Activated CD8-positive, alpha-beta memory T cell treated with anti-CD3 and anti-CD28 coated beads, Interleukin-2, amount 50 U/mL, for 48 hours (primary cell): ENCODE measurements at places on chromosomes 2 and 18.

GRCh38 chr2:227406177-227407031 is 18.7 kb upstream of the SCYGR1 start:
- DNase-seq = no peak

DNA sequence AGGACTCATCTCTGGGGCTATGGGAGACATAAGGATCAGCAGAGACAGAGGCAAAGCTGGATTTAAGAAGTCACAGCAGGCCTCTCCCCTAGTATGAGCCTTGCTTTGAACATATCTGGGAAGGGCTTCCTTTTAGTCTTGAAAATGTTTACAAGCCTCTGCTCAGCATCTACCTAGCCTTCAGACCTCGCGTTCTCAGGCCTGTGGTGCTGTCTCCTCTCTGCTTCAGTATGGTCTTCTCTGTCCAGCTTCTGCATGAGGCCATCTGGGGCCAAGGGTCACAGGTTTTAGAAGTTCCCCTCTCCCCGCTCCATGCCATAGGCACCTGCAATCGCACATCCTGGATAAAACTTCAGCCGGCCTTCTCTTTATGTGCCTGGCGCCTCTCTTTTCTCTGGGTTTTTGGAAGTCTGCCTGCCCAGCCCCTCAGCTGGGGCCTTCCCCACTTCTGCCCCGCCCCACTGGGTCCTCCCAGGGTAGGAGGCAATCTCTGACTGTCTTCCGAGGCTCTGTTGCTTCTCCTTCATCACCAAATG is 7.1 kb downstream of the ACTG2 start:
- peak; percentile 44 for DNase-seq

- DNase-seq = peak; percentile 59
Measured at GRCh38 chr2:219125225-219125885, 35.3 kb downstream of the NHEJ1 start.

- peak; percentile 91 for DNase-seq
Measured at GRCh38 chr2:231198291-231199173, at the start of gene ARMC9. ARMC9 (plus strand) TSS chr2:231198631; CDS start chr2:231206239, 7,608 bp downstream.

- DNase-seq = no peak
Measured at GRCh38 chr18:31269566-31269965, 48.4 kb upstream of the DSG1 start.

GRCh38 chr2:215507836-215508235 is 72.0 kb upstream of the FN1 start:
- DNase-seq = no peak

GRCh38 chr2:17555150-17555549 is 14.7 kb downstream of the VSNL1 start:
- no peak for DNase-seq

DNA sequence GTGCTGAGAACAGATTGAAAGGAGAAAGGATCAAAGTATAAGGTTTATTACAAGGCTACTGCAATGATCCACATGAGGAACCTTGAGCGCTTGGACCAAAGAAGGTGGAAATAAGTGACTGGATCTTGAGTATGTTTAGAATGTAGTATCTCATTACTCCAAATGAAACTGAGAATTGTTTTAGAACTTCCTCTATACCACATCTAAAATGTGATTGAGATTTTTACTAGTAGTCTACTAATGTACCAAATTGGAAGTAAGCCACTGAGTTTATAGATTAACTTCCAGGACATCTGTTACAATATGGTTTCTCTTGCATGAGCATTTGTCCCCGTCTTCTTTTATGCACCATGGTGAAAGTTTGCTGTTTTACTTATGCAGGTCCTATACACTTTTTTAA is 300.5 kb downstream of the SUCLG1 start:
- DNase-seq = no peak

DNA sequence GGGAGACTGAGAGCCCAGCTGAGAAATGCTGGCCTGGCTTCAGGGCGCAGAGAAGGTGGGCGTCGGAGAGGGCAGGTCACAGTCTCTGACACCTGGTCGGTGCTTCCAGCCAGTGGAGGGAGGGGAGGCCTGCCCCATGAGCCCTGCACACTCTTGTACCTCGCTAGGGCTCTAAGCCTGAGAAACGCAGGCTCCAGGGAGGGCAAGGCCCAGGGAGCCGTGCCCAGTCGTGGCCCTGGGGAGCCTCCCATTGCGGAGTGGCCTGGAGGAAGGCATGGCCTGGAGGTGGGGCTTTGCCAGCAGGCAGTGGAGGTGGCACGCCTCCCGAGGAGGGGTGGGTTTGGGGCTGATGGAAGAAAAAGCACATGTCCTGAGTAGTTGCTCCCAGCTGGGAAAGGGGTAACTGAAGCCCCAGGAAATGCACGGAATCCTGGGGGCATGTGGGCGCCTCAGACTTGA is 39.0 kb downstream of the MTERF4 start:
- no peak for DNase-seq

- DNase-seq = peak; percentile 74
Measured at GRCh38 chr2:173075781-173076580, at the start of gene MAP3K20. MAP3K20 (plus strand) TSS chr2:173075846; CDS start chr2:173091032, 15,186 bp downstream.

DNA sequence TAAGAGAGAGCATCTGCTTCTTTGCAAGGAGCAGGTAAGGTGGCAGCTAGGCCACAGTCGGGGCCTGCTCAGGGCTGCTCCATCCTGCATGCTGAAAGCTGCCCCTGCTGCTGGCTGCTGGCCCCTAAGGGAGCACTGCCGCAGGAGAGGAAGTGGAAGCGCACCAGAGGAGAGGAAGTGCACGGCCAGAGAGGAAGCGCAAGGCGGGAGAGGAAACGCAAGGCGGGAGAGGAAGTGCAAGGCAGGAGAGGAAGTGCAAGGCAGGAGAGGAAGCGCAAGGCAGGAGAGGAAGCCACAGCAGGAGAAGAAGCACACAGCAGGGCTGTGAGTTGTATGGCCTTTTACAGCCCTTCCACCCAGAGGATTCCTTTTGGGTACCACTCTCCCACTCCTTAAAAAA is 539.0 kb upstream of the TNP1 start:
- DNase-seq = no peak

- DNase-seq = no peak
Measured at GRCh38 chr2:192267484-192267883, 72.8 kb upstream of the TMEFF2 start.

GRCh38 chr2:172457536-172457935 is 30.1 kb downstream of the ITGA6 start:
- DNase-seq = no peak

DNA sequence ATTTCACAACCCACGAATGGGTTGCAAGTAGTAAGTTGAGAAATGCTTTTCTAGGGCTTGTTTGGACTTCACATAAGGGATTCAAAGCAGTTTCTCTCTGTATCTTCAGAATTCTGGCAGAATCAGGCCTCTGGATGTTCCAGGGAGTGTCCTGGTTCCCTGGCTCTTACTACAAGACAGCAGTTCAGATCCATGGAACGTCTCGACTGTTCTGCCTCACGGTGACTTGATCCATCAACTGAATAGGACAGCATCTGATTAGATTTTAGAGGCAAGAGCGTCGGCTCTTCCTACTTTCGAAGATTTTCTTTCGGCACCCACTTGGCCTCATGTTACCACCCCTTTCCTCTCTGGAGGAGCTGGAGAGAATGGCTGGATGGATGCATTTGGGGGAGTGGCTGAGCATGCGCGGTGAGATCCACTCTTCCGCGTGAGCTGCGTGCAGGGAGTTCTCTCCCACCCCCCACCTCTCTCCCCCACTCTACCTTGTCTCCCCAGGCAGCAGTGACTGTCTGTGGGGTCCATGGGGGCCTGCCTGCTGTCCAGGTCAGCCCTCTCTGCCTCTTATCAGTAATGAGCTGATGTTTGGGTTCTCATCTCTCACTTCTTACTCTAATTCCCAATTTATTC is 132.5 kb downstream of the VAPA start:
- DNase-seq = no peak

DNA sequence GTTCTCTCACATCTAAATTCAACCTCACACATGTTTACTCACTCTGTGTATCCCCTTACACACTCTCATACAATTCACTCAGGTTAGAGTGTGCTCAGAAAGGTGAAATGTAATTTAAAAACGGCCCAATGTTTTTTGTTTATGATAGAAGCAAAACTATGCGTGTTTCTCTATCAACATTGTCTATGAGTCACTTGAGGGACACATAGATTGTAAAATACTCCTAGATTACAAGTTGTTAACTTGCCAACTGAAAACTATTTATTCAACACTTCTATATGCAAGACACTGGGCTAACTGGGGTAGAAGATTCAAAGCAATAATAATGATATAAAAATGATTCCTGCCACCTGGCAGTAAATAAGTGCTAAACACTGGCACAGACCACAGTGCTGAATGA is 24.6 kb downstream of the CCDC195 start:
- DNase-seq = no peak

DNA sequence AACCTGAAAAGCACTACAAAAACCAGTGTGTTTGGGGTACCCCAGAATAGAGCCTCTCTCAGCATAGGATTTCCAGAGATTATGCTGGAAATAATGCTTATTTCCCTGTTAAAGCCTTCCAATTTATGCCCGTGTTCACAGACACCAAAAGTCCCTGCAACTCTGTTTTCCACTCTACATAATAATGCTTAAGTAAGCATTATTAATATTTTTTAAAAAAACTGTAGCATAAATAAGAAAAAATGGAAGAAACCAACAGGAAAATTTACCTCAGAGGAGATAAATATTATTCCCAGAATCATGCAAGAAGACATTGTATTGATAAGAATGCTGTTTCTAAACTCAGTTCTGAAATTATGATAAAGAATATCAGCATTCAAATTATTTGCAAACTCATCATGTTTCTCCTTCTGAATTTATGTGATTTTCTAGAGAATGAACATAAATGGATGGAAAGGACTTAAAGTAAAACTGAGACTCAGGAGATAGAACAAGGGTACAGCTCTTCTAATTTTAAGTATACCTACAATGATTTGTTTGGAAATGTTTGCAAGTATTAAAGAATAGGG is 241.7 kb downstream of the LRP1B start:
- no peak for DNase-seq

DNA sequence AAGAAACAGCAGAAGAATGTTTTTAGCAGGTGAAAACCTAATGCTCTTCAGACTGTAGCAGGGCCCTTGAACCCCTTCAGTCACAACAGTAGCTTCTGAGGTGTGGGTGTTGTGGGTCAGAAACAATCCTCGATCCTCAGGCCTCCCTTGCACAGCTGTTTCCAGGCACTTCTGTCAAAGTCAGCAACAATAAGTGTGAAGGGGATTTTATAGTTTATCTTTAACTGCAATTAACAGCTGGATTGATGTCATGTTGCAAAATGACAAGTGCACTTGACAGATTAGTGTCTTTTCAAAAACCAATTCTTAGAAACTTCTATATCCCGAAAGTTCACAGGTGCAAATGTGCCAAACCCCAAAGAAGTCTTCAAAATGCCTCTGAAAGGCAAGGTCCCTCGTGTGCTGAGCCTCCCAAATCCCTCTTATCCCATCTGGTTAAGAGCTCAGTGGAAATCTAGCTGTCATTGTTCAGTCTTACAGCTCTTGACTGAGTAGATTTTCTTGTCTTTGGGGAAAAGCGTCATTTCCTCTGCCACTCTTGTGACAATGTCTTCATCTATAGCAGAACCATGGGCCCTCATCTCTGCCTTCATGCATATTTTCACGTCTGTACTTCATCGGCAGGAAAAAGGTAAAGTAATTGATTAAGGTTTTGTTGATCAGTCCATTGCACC is 29.6 kb downstream of the M1AP start:
- no peak for DNase-seq

- DNase-seq = peak; percentile 33
Measured at GRCh38 chr2:231308631-231309428, 86.7 kb upstream of the B3GNT7 start.

GRCh38 chr18:60358516-60358915 is 14.1 kb downstream of the MC4R start:
- no peak for DNase-seq

DNA sequence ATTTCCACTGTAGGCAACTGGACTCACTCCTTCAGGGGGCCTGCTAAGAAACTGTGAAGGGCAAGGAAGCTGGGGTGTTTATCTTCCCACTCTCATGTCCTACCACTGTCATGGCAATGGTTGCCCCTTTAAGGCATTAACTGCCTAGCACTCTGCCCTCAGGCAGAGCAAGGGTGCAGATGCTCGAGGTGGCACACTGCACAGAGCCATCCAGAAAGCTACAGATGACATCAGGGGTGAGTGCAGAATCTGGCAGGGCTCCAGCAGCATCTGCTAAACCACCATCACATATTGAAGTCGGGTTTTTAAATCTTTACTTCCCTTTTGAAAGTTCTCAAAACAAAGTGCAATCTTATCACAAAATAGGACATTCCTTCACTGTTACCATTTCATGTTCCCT is 75.4 kb downstream of the RAPGEF4 start:
- no peak for DNase-seq

- DNase-seq = no peak
Measured at GRCh38 chr2:66445925-66446871, 11.3 kb downstream of the MEIS1 start.

- no peak for DNase-seq
Measured at GRCh38 chr2:195594248-195594647, 62.8 kb upstream of the SLC39A10 start.

- no peak for DNase-seq
Measured at GRCh38 chr18:49304751-49305150, 155.7 kb downstream of the DYM start.

GRCh38 chr2:133829450-133830020 is 261.3 kb upstream of the NCKAP5 start:
- DNase-seq = no peak

DNA sequence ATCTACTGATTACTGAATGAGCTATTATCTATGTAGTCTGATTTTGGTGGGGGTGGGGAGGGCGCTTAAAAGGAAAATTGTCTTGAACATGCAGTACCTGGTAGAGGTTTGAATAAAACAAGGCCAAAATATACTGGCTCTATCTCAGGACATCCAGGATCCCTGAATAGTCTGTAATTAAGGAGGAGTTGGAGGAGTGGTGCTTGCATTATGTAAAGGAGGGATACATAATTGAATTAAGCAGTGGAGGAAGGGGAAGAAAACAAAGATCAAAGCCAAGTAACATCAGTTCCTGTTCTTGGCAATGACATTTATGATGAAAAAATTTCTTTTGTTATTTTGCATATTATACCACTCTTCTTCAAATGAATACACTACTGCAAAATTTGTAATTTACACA is 539.4 kb upstream of the ZEB2 start:
- DNase-seq = no peak

DNA sequence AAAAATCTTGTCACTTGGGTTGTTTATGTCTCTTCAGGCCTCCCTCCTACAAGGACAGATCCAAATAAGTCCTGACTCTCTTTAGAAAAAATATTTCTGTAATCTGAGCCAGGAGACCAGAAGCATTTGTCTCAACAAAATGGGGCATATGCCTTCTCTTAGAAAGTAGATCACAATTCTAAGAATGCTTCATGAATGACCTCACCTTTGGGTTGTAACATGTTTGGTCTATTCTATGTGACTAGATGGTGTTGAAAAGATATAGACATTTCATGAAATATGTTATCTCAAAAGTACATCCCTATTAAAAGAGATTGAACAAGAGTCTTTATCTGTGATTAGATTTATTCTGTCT is 159.0 kb upstream of the SETBP1 start:
- no peak for DNase-seq
